ENCODE measurements at places on chromosomes 12 and 14.
A peak's percentile ranks its signal among the peaks of the same experiment; 100 is the strongest.

DNA sequence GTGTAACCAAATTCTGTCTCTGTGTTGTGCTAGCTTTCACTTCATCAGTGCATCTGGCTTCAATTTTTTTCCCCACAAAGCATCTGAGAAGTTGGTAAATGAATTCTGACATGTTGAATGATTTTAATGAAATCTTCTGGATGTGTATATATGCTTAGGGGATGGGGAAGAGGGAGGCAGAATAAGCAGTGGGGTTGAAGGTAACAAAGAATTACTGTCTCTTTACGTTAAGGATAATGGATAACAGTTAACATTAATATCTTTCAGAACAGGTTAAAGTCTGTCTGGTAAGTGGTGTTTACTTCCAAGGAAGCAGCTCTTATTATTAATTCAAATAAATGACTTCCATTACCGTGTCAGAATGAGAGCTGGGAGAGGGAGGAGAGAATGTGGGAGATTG, 261.7 kb downstream of the ERC1 start:
- no peak for DNase-seq

DNA sequence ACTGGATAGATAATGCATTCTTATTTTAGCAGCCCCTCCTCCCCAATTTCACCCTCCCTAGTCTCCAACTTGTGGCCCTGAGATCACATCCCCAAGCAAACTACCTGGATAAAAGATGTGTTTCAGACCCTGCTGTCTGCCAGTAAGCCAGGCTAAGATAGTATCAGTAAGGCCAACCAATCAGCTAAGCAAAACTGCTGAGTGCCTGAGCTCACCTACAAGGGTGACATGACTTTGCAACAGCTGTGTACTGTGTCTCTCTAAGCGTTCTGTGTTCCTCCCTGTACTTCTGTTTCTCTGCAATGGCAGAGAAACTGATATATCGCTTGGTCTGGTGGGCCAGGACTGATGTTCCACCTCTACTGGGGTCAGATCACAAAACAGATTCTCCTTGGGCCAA, 224.9 kb downstream of the BTG1 start:
- DNase-seq: no peak

DNA sequence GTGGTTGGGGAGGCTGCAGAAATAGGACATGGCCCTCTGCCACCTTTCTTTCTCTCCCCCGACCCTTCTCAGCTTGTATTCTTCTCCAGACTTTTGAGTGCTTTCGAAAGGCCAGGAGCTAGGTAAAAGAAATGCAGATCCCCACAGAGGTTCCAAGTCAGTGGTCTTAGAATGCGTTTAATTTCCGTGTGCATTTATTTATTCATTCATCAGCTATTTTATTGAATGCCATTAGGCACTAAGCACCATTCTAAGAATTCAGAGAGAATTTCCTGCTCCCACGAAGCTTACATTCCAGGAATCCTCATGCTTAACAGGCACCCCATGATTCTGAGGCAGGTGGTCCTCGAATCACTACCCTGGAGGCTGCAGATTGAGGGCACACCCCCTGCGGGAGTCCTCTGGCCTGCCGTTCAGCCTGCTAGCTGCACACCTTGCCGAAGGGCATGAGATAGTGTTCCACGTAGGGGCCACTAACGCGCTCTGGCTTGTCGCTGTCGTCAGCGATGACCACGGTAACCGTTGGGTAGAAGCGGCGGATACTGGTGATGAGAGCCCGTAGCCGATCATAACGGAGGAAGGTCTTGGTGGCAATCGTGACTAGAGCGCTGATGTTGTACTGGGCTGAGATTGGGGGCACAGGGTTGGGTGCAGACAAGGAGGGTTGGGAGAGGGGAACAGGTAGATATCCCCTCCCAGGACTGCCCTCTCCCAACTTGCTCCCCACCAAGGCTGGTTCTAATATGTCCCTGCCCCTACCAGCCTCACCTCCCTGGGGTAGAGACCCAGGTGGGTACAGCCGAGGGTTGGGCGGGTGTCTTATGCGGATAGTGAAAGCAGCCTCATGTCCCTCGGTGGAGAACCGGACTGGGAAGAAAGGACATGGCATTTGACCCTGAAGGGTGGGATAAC, 4.5 kb downstream of the B4GALNT1 start:
- DNase-seq: no peak

- no peak for DNase-seq
Observed at GRCh38 chr14:98345161-98345560, 926.8 kb downstream of the BCL11B start.

DNA sequence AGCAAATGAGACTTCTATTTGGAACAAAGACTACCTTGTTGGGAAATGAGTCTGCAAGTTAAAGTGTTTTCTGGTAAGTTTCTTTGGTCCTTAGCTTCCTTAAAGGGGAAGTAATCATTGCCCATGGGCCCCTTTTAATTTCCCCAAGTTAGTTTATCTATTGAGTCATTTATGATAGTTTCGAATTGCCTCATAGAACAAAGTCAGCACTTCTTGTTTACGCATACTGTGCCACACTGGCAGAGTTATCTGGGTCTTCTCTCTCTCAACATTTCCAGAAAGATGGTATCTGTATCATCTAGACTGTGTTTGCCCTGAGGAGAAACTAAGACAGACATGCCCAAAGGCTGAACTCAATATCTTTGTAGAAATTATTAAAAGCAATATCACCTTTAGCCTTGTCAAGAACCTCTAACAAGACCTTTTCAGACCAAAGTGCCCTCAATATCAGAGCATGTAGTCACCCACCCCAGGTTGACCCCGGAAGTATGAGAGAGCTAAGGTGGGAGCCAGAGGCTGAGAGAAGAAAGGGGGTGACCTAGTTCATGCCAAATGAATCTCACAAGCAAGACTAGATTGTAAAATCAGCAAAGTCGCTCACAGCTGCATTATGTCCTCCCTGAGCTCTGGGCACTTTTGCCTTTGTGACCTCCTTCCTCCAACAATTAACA, 40.0 kb downstream of the GPR65 start:
- DNase-seq: no peak

DNA sequence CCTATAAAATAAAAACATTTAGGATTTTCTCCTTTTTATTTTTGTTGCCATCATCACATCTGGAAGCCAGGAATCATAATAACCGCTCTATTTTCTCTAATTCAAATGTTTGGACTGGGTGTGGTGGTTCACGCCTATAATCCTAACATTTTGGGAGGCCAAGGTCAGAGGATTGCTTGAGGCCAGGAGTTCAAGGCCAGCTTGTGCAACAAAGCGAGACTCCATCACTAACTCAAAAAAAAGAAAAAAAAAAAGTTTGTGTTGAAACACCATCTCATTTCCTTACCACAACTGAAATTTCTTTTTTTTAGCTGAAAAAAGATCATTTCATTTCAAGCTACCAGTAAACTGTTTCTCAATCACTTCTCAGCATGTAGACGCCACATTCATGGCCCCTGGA, 8.8 kb upstream of the BAZ1A start:
- DNase-seq: no peak

GRCh38 chr12:132608231-132609171, 1.9 kb downstream of the LRCOL1 start:
- no peak for DNase-seq

DNA sequence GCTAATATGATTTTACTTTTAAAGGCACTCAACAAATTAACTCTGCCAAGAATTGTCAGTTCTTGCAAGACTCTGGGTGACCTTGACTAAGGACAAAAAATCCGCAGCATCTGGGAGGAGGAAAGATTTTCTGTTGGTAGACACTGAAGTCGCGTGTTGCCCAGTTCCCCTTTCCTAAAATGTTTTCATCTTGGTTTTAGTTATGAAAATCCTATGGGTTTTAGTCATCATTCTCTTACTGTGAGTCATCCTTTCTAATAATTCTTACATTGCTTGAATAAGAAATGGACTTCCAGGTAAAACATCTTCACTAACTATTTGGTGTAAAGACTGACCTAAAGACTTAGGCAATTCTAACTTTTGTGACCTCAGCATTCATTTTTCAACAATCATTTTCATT, 9.1 kb downstream of the GSG1 start:
- no peak for DNase-seq

- no peak for DNase-seq
Observed at GRCh38 chr12:99619389-99620158, 28.0 kb upstream of the GARIN6 start.

DNA sequence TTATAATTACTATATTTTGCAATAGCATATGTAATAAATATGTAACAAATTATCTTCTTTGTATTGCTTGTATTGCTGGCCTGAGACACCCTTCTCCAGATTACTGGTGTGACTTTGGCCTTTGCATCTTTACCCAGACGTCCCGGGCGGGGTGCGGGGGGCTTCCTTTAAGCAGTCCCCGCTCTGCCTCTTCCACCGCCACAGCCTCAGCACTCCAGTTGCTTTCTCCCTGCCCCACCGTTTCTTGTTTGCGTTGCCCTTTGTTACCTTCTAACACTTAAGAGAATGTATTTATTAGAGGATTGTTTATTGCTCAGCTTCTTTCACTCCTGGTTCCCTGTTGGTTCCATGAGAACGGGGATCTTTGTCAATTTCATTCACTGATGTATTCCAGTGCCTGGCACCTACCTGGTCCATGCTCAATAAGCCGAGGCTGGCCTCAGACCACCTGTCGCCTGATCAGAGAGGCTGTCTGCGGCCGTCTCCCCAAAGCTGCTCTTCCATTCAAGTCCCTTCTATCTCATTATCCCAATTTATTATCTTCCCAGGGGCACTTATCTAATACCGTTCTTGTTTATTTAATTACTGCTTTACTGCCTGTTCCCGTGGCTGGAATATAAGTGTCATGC, 100.5 kb upstream of the RFLNA start:
- no peak for DNase-seq

DNA sequence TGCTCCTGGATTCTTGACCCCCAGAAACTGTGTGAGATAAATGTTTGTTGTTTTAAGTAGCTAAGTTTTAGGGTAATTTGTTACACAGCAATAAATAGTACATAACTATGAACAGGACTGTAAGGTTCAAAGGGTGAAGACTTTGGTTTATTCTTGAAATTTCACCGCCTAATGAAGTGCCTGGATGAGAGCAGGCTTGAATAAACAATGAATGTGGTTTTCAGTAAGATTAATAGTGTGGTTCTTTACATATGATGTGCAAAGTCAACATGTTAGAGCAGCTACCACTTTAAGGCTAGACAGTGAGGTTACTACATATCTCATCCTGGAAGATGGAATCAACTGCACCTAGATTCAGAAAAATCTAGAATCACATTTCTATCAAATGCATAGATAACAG, 145.2 kb upstream of the BTG1 start:
- no peak for DNase-seq

- DNase-seq: no peak
Observed at GRCh38 chr12:95248095-95248494, 30.5 kb downstream of the VEZT start.

DNA sequence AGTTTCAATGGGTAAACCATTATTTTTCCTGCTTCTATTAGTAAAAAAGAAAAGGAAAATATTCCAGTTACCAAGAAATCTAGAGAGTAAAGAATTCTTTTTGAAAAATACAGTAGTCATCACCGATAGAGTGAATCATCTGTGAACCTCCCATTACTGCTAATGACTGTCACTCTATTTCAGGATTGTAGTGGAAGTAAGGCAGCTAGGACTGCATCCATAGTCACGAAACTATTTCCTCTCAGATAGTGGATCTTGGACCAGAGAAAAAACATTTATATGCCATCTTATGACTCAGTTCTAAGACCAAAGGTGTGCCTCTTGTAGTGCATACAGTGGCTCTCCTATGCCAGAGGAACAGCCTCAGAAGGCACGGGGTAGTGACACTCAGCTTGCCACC, 173.9 kb upstream of the PLEKHA5 start:
- no peak for DNase-seq

- no peak for DNase-seq
Observed at GRCh38 chr12:67354966-67355365, 85.8 kb downstream of the CAND1 start.

GRCh38 chr14:100330007-100330344, 6.8 kb downstream of the SLC25A47 start:
- no peak for DNase-seq

DNA sequence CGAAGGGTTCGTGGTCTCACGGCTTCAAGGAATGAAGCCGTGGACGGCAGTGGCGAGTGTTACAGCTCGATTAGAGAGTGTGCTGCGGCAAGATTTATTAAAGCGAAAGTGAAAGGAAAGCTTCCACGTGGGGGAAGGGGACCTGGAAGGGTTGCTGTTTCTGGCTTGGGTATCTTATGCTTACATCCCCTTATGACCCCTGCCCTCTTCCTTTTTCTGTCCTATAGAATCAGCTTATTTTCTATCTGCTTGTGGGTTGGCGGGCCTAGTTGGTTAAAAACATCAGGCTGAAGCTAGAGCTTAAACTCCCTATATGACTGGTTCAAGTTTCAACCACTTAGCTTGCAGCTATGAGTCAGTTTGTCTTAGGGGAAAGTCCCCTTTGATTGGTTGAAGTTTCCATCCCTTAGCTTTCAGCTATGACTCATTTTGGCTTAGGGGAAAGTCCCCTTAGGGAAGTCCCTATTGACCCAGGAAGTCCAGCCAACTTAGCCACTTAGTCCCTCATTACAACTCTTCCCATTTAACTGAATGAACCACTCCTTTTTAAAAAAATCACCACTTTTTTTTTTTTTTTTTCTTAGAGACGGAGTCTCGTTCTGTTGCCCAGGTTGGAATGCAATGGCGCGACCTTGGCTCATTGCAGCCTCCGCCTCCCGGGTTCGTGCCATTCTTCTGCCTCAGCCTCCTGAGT, 1494.7 kb upstream of the TMEM132C start:
- DNase-seq: peak; percentile 26
